ENCODE measurements at places on chromosomes 16 and 17. TPM values are rescaled to one million over a fixed set of nuclear protein-coding genes. Genes with fewer than 3 reads are reported as not detected.

ABCA3 gene
- total RNA-seq: 3.9 TPM

HOXB5 gene
- not detected for total RNA-seq

TMED6 gene
- not detected for total RNA-seq

FOXC2 gene
- under 0.01 TPM for total RNA-seq

PIPOX gene
- total RNA-seq: 1.2 TPM

PLLP gene
- total RNA-seq: 37.1 TPM

PDIA2 gene
- total RNA-seq: not detected

RDM1 gene
- 1.4 TPM for total RNA-seq

ALOX12B gene
- 1.2 TPM for total RNA-seq

KRTAP3-2 gene
- total RNA-seq: not detected

NR1D1 gene
- 0.72 TPM for total RNA-seq

USH1G gene
- 1.3 TPM for total RNA-seq

CEP131 gene
- 11.5 TPM for total RNA-seq

ZNF207 gene
- 75.5 TPM for total RNA-seq

NEK8 gene
- total RNA-seq: 4.1 TPM

ADAMTS18 gene
- total RNA-seq: under 0.01 TPM

MT1G gene
- 4.1 TPM for total RNA-seq

EPX gene
- total RNA-seq: not detected

PIGW gene
- total RNA-seq: 10.2 TPM

RPRML gene
- not detected for total RNA-seq

TCAP gene
- 0.21 TPM for total RNA-seq

TUBB3 gene
- total RNA-seq: 7.0 TPM

PRAC1 gene
- total RNA-seq: not detected

KDM6B gene
- total RNA-seq: 6.3 TPM

TEKT1 gene
- total RNA-seq: not detected

NPIPB6 gene
- total RNA-seq: not detected

RNF157 gene
- total RNA-seq: not detected

P3H4 gene
- total RNA-seq: 49.9 TPM

C16orf86 gene
- total RNA-seq: 0.85 TPM

IL17C gene
- 2.2 TPM for total RNA-seq

KRT33B gene
- 0.24 TPM for total RNA-seq

ARHGDIG gene
- not detected for total RNA-seq

KRTAP1-1 gene
- 0.24 TPM for total RNA-seq

ERI2 gene
- 88.0 TPM for total RNA-seq

ZNF423 gene
- total RNA-seq: under 0.01 TPM

ABCA8 gene
- total RNA-seq: 0.21 TPM

RAB40B gene
- total RNA-seq: 4.7 TPM

CDH8 gene
- total RNA-seq: 2.8 TPM

SCN4A gene
- total RNA-seq: not detected

EZH1 gene
- 12.1 TPM for total RNA-seq

CDRT15 gene
- not detected for total RNA-seq
